PC-3 (cell line): ENCODE measurements at places on chromosomes 5 and 9. TPM values are rescaled to one million over a fixed set of nuclear protein-coding genes. Genes with fewer than 3 reads are reported as not detected.

C9 gene
- not detected in 2 replicates for total RNA-seq

RNF224 gene
- 1.2 and 1.7 TPM in 2 replicates for total RNA-seq

ARRDC3 gene
- total RNA-seq: 39.5 and 40.3 TPM in 2 replicates

- H3K36me3 ChIP-seq: peaks cover 36% of the 10 kb centered on the region
- no peak overlapping the region for H3K4me3 ChIP-seq
- DNase-seq: no peak
- H3K27me3 ChIP-seq: no peaks in the 10 kb centered on the region
- peaks cover 88% of the 10 kb centered on the region for H3K4me1 ChIP-seq
- H3K27ac ChIP-seq: peak overlapping the region; percentile 99
These were observed 65.2 kb upstream of the SLC25A51 start for GRCh38 chr9:37969130-37969529.

DNA sequence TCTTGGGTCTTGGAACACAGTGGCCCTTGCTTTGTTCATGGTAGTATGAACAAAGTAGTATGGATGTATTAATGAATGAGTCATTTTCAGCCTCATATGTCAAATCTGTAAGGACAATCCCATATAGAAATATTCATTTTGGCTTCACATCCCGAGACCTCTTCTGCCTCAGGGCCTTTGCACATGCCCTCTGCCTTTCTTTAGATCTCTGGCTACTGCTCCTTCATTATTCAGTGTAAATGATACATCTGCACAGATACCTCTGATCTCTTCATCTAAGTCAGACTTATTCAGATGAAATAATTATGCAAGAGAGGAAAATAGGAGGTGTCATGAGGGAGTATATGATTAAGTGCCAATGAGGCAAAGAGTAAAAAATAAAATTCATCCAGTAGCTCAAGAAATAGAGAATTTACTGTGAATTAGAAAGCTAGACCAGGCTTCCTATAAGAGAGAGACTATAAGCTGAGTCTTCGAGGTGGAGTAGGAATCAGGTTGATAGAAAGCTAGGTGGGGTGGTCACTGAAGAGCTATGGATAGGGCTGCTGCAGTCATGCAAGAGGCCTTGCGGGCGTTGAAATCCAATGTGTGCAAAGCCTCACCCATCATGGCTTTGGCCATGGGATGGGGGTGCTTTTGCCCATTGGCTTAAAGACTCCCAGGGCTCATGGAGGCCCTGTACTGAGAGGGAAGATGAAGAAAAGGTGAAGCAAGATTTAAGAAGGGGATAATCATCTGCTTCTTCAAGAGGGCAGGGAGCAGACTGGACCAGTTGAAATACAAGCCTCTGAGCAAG lies 3.7 kb upstream of the TTLL11 start:
- no peak for DNase-seq
- no peak overlapping the region for H3K4me3 ChIP-seq
- H3K27me3 ChIP-seq: peaks cover 12% of the 10 kb centered on the region; the same call in 1 of the 2 replicates
- no peaks in the 10 kb centered on the region for H3K36me3 ChIP-seq
- H3K27ac ChIP-seq: no peak overlapping the region

DNA sequence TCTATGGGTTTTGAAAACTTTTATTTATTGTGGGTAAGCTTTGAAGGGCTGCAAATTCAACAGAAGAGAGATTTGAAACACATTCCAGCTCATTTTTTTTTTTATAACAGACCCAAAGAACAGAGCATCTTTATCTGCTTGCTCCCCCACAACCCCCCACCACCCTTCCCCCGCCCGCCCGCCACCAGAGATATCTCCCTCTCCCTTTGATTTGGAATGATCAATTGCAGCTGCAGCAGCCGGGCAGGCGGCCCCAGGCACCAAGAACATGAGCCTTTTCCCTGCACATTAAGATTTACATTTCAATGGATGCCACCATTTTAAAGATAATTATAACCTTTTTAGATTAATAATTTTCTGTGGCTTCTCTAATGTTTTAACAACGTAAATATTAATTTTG lies 510.9 kb downstream of the ZNF608 start:
- H3K4me3 ChIP-seq: no peak overlapping the region
- H3K27ac ChIP-seq: no peak overlapping the region
- no peaks in the 10 kb centered on the region for H3K27me3 ChIP-seq
- no peaks in the 10 kb centered on the region for H3K4me1 ChIP-seq

GRCh38 chr5:42806004-42806700 lies 5.5 kb downstream of the SELENOP start:
- H3K27ac ChIP-seq: no peak overlapping the region
- H3K4me3 ChIP-seq: no peak overlapping the region
- no peaks in the 10 kb centered on the region for H3K36me3 ChIP-seq
- no peak for DNase-seq
- H3K4me1 ChIP-seq: no peaks in the 10 kb centered on the region

DNA sequence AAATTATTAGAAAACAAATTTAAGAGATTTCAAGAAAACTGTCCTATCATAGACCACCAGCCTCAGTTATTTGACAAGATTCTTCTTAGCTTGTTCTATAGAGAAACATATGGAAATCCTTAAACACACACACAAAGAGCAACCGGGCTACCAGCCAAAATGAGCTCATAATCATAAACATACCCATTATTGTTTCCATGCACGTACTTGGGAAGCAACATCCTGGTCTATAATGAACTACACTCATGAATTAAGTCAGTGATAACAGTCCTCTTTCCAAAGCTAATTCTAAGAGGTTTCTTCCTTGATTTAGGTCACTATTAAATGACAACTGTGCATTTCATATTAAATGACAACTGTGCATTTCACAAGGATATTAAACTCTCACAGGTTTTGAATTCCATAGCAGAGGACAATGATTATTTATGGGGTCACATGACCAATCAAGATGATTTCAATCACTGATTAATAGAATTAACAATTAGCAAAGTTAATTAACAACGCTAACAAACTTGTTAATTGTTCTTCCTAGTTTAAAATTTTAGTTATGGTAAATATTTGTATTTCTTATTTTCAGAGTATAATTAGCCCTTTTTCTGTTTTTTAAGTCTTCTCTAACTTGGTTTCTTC lies 77.0 kb downstream of the OXCT1 start:
- 0 out of 2 replicates have a peak overlapping the region, but pooled peaks have one; percentile 16 for H3K4me3 ChIP-seq
- peaks cover 64% of the 10 kb centered on the region for H3K4me1 ChIP-seq
- peak; percentile 86 for DNase-seq
- no peaks in the 10 kb centered on the region for H3K36me3 ChIP-seq

- H3K27ac ChIP-seq: no peak overlapping the region
- H3K4me1 ChIP-seq: no peaks in the 10 kb centered on the region
- no peak for DNase-seq
- no peak overlapping the region for H3K4me3 ChIP-seq
- no peaks in the 10 kb centered on the region for H3K36me3 ChIP-seq
These were observed 62.7 kb downstream of the TRIM32 start for GRCh38 chr9:116749772-116750171.

DNA sequence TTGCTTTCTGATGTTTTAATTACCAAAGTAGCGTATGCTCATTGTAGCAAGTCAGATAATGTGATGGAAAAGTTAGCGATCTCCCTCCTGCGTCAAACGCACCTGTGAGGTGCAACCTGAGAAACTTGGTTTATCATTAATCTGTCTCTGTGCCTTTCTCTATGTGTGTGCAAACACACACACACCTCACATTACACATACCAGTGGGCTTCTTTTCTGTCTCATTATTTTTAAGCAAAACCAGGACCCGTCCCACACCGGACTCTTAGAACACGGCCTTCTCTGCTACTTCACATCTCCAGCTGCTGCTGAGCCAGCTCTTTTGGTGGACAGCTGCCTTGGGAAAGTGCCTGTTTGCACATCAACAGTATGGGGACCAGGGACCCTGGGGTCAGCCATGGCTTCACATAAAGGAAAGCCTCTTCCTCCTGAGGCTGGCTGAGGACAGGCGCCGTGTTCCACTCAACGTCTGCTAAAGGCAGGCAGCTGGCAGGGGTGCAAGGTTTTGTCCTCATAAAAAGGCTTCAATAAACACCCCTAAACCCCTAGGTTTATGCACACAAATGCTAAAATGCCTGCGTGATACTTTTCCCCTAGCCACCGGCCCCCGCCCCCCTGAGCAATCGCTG lies 44.2 kb downstream of the MRPL36 start:
- H3K36me3 ChIP-seq: no peaks in the 10 kb centered on the region
- peaks cover 74% of the 10 kb centered on the region for H3K27me3 ChIP-seq
- no peak for DNase-seq
- H3K4me1 ChIP-seq: no peaks in the 10 kb centered on the region
- H3K27ac ChIP-seq: no peak overlapping the region

GRCh38 chr9:99178912-99179872 lies 42.5 kb downstream of the ALG2 start:
- no peak overlapping the region for H3K4me3 ChIP-seq
- no peaks in the 10 kb centered on the region for H3K36me3 ChIP-seq
- H3K27me3 ChIP-seq: no peaks in the 10 kb centered on the region

- DNase-seq: peak; percentile 30
- peaks cover 24% of the 10 kb centered on the region; the same call in 1 of the 2 replicates for H3K4me1 ChIP-seq
- H3K27ac ChIP-seq: no peak overlapping the region
- H3K27me3 ChIP-seq: no peaks in the 10 kb centered on the region
These were observed 64.4 kb upstream of the SUB1 start for GRCh38 chr5:32520972-32521371.

- no peak overlapping the region for H3K4me3 ChIP-seq
- H3K27ac ChIP-seq: no peak overlapping the region
- no peaks in the 10 kb centered on the region for H3K36me3 ChIP-seq
- H3K4me1 ChIP-seq: no peaks in the 10 kb centered on the region
These were observed 35.8 kb upstream of the MAST4 start for GRCh38 chr5:66560371-66560770.
